ENCODE measurements at places on chromosomes 3 and 15. TPM values are rescaled to one million over a fixed set of nuclear protein-coding genes. Genes with fewer than 3 reads are reported as not detected.

The OR5K2 gene
- not detected for total RNA-seq

The CIDEC gene
- total RNA-seq = 29.8 TPM

The TMOD2 gene
- total RNA-seq = 2.0 TPM

The MESP2 gene
- 0.95 TPM for total RNA-seq

The ACP3 gene
- total RNA-seq = not detected

The GPR156 gene
- total RNA-seq = 0.34 TPM

The SLC2A2 gene
- not detected for total RNA-seq

The LRRC31 gene
- not detected for total RNA-seq

The BCL2A1 gene
- total RNA-seq = 11.4 TPM

The PP2D1 gene
- not detected for total RNA-seq

The ALPK3 gene
- total RNA-seq = 0.31 TPM

The B4GALT4 gene
- 93.8 TPM for total RNA-seq

The P2RY1 gene
- total RNA-seq = 0.54 TPM

The SLC51A gene
- not detected for total RNA-seq

The CHL1 gene
- total RNA-seq = not detected

The ALS2CL gene
- total RNA-seq = 9.5 TPM

The RTP4 gene
- not detected for total RNA-seq

The ACKR2 gene
- not detected for total RNA-seq

The CATSPER2 gene
- total RNA-seq = 0.58 TPM

The FAM219B gene
- total RNA-seq = 40.8 TPM

The NRG4 gene
- 1.3 TPM for total RNA-seq

The WDR49 gene
- total RNA-seq = not detected

The APBA2 gene
- total RNA-seq = 19.7 TPM

The SEMA5B gene
- 0.13 TPM for total RNA-seq

The PCLAF gene
- total RNA-seq = 145 TPM

The TERC gene
- not detected for total RNA-seq

The BCHE gene
- total RNA-seq = 0.74 TPM

The CRTAP gene
- total RNA-seq = 306 TPM

The ZNF774 gene
- 1.3 TPM for total RNA-seq

The CFAP92 gene
- not detected for total RNA-seq

The SHQ1 gene
- 16.2 TPM for total RNA-seq

The GABRA5 gene
- total RNA-seq = 115 TPM

The HIGD1A gene
- 48.4 TPM for total RNA-seq

The PRKCI gene
- 17.7 TPM for total RNA-seq

The PTH1R gene
- 0.43 TPM for total RNA-seq

The ZBED2 gene
- total RNA-seq = 0.19 TPM

All from A549 treated with ZK216348 at 1 μM for 4 hours (cell line).